ENCODE measurements at places on chromosomes 12 and 14. TPM values are rescaled to one million over a fixed set of nuclear protein-coding genes. Genes with fewer than 3 reads are reported as not detected.

The VWF gene
- total RNA-seq = 314 TPM

The KIAA0586 gene
- total RNA-seq = 14.2 TPM

The KERA gene
- 0.14 TPM for total RNA-seq

The C12orf42 gene
- not detected for total RNA-seq

The DIO2 gene
- 14.6 TPM for total RNA-seq
